ENCODE measurements at places on chromosomes 3 and 15.
A peak's percentile ranks its signal among the peaks of the same experiment; 100 is the strongest.

GRCh38 chr3:182710557-182711157, 82.6 kb upstream of the ATP11B start:
- DNase-seq, result no peak

DNA sequence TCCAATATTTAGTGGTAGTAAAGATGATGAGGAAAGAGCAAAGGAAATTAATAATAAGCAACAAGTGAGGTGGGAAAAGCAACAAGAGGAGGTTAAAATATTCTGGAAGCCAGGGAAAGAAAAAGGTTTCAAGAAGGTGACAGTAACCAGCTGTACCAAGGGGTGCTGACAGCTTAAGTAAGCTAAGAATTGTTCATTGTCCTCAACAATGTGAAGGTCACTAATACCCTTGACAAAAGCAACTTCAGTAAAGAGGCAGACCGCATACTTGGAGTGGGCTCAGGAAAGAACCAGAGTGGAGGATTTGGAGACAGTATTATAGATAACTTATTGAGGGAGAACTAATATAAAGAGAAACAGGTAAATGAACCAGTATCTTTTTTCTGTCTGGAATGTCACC, 116.2 kb downstream of the GBE1 start:
- DNase-seq, result no peak

DNA sequence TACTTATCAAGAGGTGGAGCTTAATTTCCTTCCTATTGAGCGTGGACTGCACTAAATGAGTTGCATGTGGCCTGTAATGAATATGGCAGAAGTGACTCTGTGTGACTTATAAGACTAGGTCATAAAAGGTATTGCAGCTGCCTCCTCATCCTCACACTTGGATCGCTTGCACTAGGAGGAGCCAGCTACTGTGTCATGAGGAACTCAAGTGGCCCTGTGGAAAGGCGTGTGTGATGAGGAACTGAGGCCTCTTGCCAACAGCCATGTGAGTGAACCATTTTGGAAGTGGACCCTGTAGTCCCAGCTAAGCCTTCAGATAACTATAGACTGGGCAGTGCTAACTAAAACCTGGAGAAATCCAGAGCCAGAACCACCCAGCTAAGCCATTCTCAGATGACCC, 7.1 kb upstream of the SLC30A4 start:
- no peak for DNase-seq

DNA sequence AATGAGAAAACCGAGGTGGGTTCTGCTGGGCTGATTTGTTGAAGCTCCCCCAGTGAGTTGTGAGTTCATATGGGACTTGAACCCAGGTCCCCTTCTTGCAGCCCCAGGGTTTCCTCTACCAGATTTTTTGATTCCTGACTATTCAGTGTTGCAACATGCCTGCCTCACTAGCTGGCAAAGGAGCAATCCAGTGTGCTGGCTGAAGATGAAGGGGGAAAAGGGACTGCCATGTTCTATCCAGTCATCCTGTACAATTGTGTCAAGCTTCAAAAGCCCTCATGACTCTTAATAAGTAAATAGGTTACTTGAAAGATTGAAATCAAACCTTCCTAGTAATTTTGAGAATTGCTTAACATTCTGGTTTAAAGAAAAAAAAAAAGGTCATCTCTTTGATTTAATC, 211.5 kb upstream of the TP63 start:
- no peak for DNase-seq

- peak; percentile 78 for DNase-seq
Measured at GRCh38 chr3:70264122-70264780, 48.2 kb downstream of the MDFIC2 start.

- DNase-seq, result no peak
Measured at GRCh38 chr15:90638201-90638691, 78.9 kb upstream of the BLM start.

GRCh38 chr15:28994831-28995596, 109.2 kb downstream of the APBA2 start:
- DNase-seq, result no peak

GRCh38 chr3:162738784-162739183, 1242.2 kb downstream of the OTOL1 start:
- DNase-seq, result peak; percentile 7

GRCh38 chr3:111921181-111921580, 57.6 kb upstream of the ABHD10 start:
- DNase-seq, result no peak

DNA sequence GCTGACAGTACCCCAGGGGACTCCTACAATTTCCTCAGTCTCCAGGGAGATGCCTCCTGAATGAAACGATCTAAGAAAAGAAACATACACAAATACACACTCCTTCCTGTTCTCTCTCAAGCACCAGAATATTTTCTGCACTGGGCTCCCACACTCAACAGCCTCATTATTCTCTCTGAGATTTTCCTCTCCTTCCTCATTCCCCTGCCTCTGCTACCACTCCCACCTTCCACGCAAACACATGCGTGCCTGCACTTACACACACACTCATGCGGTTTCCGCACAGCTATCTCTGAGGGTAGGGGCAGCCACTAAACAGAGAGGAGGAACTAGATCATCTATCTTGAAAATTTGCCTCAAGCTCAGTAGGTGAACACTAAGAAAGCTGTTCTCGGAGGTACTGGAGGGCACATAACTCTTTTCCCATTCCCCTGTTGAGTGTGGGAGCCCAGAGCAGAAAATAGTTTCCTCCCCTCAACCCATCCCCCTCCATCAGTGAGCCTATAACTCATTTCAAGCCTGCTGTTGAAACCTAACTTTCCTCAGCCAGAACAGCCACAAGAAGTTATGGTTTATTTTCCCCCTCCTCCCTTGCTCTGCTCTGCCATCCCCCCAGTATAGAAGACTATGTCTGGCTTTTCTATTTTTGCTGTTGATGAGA, 30.5 kb upstream of the TIPARP start:
- DNase-seq, result peak; percentile 60

All from brain microvascular endothelial cell (primary cell).